ENCODE measurements at places on chromosomes 2 and 18. TPM values are rescaled to one million over a fixed set of nuclear protein-coding genes. Genes with fewer than 3 reads are reported as not detected.

The POTEC gene
- total RNA-seq: not detected

The AGXT gene
- not detected for total RNA-seq

The CPO gene
- total RNA-seq: 0.20 TPM

The KCNG2 gene
- 1.1 TPM for total RNA-seq

The G6PC2 gene
- total RNA-seq: not detected

- no peaks in the 10 kb centered on the region for H3K4me1 ChIP-seq
- DNase-seq: no peak
- H3K4me3 ChIP-seq: no peak overlapping the region
- no peaks in the 10 kb centered on the region for H3K27me3 ChIP-seq
- no peaks in the 10 kb centered on the region for H3K36me3 ChIP-seq
These were observed 86.0 kb downstream of the COL3A1 start for GRCh38 chr2:189060096-189060642.

- H3K4me1 ChIP-seq: peaks cover 13% of the 10 kb centered on the region
- H3K36me3 ChIP-seq: no peaks in the 10 kb centered on the region
- no peak for DNase-seq
These were observed 135.3 kb downstream of the INSIG2 start for GRCh38 chr2:118223511-118223991.

GRCh38 chr2:114651933-114652332 lies 209.5 kb downstream of the DPP10 start:
- no peaks in the 10 kb centered on the region for H3K27me3 ChIP-seq
- DNase-seq: no peak
- H3K27ac ChIP-seq: no peak overlapping the region
- H3K4me3 ChIP-seq: no peak overlapping the region
- no peaks in the 10 kb centered on the region for H3K36me3 ChIP-seq

- H3K36me3 ChIP-seq: no peaks in the 10 kb centered on the region
- H3K27ac ChIP-seq: no peak overlapping the region
- no peaks in the 10 kb centered on the region for H3K4me1 ChIP-seq
- no peak for DNase-seq
- no peaks in the 10 kb centered on the region for H3K27me3 ChIP-seq
These were observed 5.1 kb upstream of the TTC27 start for GRCh38 chr2:32622570-32623310.

- no peaks in the 10 kb centered on the region for H3K36me3 ChIP-seq
- no peaks in the 10 kb centered on the region for H3K27me3 ChIP-seq
- peak; percentile 71 for DNase-seq
- no peaks in the 10 kb centered on the region for H3K4me1 ChIP-seq
- H3K27ac ChIP-seq: no peak overlapping the region
These were observed 898.9 kb downstream of the CPS1 start for GRCh38 chr2:211455216-211455841.

DNA sequence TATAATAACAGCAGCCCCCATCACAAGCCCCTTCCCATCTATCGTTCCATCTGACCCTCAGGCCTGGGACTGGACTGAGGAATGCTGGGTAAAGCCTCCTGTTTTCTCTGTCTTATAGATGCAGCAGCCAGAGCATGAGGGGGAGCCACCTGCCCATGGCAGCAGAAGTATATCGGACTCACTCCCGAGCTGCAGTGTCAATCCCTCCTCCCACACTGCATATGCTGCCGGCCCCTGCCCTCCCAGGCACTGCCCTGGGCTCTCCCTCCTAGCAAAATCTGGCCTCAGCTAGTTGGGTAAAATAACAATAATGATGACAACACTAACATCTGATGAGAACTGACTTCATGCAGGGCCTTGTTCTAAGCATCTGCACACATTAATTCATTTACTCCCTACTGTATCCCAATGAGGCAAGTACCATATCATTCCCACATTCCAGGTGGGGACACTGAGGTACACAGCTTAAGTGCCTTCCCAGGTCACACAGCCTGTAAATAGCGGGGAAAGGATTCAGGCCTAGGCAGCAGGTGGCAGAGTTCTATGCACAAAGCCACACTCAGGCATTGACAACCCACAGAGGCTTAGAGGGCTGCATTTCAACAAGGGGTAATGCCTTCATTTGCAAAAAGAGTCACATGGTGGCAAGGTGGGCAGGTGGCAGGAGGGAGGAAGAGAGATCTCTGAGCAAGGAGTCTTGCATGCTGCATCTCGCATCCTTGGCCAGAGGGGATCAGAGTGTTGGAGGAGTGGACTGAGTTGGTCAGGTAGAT lies 190.0 kb downstream of the ZBTB7C start:
- no peak overlapping the region for H3K4me3 ChIP-seq
- no peaks in the 10 kb centered on the region for H3K27me3 ChIP-seq
- peaks cover 3% of the 10 kb centered on the region for H3K4me1 ChIP-seq
- DNase-seq: no peak
- no peaks in the 10 kb centered on the region for H3K36me3 ChIP-seq

GRCh38 chr18:23194155-23194996 lies 59.1 kb downstream of the CABLES1 start:
- H3K4me3 ChIP-seq: no peak overlapping the region
- peak overlapping the region; percentile 62 for H3K27ac ChIP-seq
- H3K4me1 ChIP-seq: peaks cover 10% of the 10 kb centered on the region

DNA sequence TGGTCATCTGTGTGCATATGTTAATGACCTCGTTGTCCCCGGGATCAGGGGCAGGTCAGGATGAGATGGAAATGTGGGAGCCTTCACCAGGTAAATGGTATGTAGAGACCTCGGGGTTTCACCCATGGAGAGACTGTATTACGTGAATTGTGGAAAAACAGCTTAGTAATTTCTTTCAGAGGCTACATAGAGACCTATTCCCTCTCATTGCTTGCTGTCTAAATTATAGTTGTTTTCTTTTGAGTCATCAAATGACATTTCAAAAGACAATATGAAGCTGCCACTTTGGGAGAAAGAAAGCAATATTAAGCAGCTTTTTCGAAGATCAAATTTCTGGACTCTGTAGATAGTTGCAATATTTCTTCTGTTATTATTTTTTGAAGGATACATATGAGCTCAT lies 20.4 kb downstream of the ADAM23 start:
- no peak overlapping the region for H3K4me3 ChIP-seq
- H3K36me3 ChIP-seq: no peaks in the 10 kb centered on the region
- no peaks in the 10 kb centered on the region for H3K27me3 ChIP-seq
- H3K27ac ChIP-seq: no peak overlapping the region
- no peak for DNase-seq

Measured in left lung (tissue), 14 donors.